ENCODE measurements at places on chromosomes 13 and 19. TPM values are rescaled to one million over a fixed set of nuclear protein-coding genes. Genes with fewer than 3 reads are reported as not detected.

ANGPTL4 gene
- total RNA-seq = not detected

FFAR3 gene
- 0.73 TPM for total RNA-seq

CGB1 gene
- not detected for total RNA-seq

IRS2 gene
- total RNA-seq = 48.1 TPM

SHISA7 gene
- not detected for total RNA-seq

ZNF470 gene
- total RNA-seq = 0.94 TPM

HRC gene
- total RNA-seq = not detected

KASH5 gene
- total RNA-seq = not detected

ZNF529 gene
- 23.6 TPM for total RNA-seq
